ENCODE measurements at places on chromosomes 4 and X.

- peaks cover 27% of the 10 kb centered on the region for H3K36me3 ChIP-seq
- H3K27ac ChIP-seq = peak overlapping the region; percentile 33
- H3K4me3 ChIP-seq = no peak overlapping the region
- peaks cover 42% of the 10 kb centered on the region for H3K4me1 ChIP-seq
- no peak for ATAC-seq
- no peaks in the 10 kb centered on the region for H3K27me3 ChIP-seq
Observed at GRCh38 chrX:19630776-19631707, 115.7 kb upstream of the MAP3K15 start.

DNA sequence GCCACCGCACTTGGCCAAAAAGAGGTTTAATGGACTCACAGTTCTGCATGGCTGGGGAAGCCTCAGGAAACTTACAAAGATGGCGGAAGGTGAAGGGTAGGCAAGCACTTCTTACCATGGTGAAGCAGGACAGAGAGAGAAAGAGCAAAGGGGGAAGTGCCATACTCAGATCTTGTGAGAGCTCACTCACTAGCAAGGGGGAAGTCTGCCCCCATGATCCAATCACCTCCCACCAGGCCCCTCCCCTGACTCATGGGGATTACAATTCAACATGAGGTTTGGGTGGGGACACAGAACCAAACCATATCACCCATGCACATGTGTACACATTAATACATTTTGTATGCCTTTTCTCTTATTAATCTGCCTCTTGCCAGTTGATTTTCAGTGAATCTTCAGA is 77.2 kb upstream of the HSD17B10 start:
- no peak for ATAC-seq
- H3K27me3 ChIP-seq = peaks cover 11% of the 10 kb centered on the region
- no peak overlapping the region for H3K27ac ChIP-seq
- H3K4me1 ChIP-seq = no peaks in the 10 kb centered on the region

DNA sequence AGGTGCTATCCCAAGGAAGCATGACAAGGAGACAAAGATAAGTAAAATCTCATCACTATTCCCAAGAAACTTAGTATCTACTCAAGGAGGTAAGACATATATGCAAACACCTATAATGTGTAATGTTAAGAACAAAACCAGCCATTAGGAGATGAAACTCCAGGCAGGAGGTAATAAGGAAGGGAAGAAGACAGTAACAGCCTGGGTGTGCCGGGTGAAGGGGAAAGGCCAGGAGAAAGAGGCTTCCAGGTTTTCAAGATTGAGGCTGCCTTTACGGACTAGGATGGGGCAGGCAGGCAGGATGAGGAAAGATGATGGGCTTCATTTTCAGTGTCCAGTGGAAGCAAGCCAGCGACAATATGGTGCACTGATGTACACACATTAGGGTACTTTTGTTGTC is 62.5 kb downstream of the LEF1 start:
- H3K36me3 ChIP-seq = no peaks in the 10 kb centered on the region
- ATAC-seq = no peak
- H3K27ac ChIP-seq = no peak overlapping the region
- no peak overlapping the region for H3K4me3 ChIP-seq
- peaks cover 5% of the 10 kb centered on the region for H3K4me1 ChIP-seq
- H3K27me3 ChIP-seq = peaks cover 4% of the 10 kb centered on the region

DNA sequence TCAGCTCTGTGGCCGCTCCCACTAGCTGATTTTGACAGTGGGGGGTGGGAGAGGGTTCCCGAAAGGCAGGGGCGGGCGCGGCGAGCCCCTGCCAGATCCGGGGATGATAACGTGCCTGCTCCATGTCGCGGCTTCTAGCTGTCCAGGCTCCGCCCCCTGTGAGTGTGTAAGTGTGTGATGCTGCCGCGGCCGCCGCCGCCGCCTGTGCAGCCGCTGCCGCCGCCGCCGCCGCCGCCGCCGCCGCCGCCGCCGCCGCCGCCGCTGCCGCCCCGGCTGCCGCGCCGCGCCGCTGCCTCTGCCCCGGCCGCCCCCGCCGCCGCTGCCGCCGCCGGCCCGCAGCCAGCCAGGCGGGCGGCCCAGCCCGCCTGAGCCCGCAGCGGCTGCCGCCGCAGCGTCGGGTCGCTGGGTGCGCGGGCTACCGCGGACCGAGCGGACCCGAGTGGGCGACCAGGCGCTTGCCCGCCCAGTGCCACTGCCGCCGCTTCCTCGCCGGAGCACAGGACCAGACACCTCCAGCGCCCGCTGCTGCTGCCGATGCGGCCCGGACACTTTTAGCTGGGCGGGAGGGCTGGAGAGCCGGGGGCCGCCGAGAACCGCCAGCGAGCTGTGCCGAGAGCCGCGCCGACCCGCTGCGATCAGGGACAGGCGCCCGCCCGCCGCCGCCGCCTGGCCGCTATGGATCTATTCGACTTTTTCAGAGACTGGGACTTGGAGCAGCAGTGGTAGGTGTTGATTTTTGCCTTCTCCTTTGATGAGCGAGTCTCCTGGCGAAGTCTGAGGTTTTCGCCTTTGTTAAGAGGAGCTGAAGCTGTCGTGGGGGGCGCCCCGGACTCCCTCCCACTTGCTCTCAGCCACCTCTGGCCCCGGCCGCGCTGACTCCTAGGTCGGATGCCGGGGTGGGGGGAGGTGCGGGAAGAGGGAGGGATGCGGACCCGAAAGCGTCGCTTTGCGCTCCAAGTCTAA is at the start of gene AFF2:
TSS of gene AFF2 (plus strand) at position 195 of the 963 bp plus-strand sequence. CDS start at position 676, 481 bp downstream.
- H3K4me3 ChIP-seq = peak within 1 kb of the TSS; percentile 78
- peak within 1 kb of the TSS; percentile 53 for H3K27ac ChIP-seq
- H3K27me3 ChIP-seq = no peaks in the 10 kb centered on the region
- no peaks in the 10 kb centered on the region for H3K36me3 ChIP-seq
- peak; percentile 79 for ATAC-seq
- peaks cover 6% of the 10 kb centered on the region for H3K4me1 ChIP-seq

GRCh38 chrX:24862343-24862742 is 153.4 kb downstream of the ARX start:
- H3K27me3 ChIP-seq = no peaks in the 10 kb centered on the region
- peaks cover 7% of the 10 kb centered on the region for H3K36me3 ChIP-seq
- H3K4me3 ChIP-seq = no peak overlapping the region
- H3K4me1 ChIP-seq = no peaks in the 10 kb centered on the region

DNA sequence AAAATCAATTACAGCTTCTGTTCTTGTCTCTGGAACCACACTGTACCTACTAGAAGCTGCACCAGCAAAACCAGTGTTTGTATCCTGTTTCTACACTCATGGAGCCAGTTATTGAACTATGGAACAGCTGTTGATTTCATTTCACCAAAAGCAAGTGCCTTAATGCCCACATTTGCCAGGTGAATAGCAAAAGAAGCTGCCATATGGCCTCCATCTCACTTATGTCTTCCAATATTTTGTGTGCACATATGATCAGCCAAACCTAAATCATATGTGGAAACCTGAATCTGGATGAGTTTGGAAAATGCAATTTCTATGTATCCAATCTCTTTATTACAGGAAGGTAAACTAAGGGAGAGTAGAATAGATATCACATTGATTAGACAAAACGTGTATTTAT is 415.8 kb upstream of the GRID2 start:
- H3K36me3 ChIP-seq = no peaks in the 10 kb centered on the region
- H3K4me3 ChIP-seq = no peak overlapping the region
- no peaks in the 10 kb centered on the region for H3K27me3 ChIP-seq
- no peak overlapping the region for H3K27ac ChIP-seq

DNA sequence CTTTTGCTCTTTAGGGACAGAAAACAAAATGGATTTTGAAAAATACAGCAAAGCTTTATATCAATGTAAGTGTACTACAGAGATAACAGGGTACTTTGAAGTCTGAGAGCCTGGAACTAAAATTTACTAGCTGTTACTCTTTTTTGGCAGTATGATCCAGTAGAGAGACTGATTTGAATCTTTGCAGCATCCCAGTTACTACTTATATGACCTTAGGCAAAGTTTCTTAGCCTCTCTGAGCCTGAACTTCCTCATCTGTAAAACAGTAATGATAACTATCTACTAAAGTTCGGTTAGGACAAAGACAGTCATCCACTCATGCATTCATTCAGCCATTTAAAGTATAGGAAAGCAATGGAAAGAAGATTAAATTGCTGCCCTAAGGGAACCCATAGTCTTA is 10.1 kb downstream of the BRWD3 start:
- no peaks in the 10 kb centered on the region for H3K36me3 ChIP-seq
- H3K4me3 ChIP-seq = no peak overlapping the region
- H3K4me1 ChIP-seq = peaks cover 6% of the 10 kb centered on the region
- no peaks in the 10 kb centered on the region for H3K27me3 ChIP-seq

GRCh38 chr4:108337923-108338322 is 169.2 kb upstream of the LEF1 start:
- no peaks in the 10 kb centered on the region for H3K36me3 ChIP-seq
- H3K4me1 ChIP-seq = no peaks in the 10 kb centered on the region
- H3K4me3 ChIP-seq = no peak overlapping the region
- no peak overlapping the region for H3K27ac ChIP-seq

DNA sequence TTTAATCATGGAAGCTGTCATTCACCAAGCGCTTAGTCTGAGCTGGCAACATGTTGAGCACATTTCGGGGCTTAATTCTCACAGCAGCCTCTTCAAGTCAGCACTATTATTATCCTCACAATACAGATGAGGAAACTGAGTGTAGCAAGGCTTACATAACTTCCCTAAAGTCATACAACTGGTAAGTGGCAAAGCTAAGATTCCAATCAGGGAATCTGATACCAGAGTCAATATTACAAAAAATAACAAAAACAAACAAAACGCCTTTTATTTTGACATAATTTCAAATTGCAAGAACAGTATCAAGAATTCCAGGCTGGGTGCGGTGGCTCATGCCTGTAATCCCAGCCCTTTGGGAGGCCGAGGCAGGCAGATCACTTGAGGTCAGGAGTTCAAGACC is 120.4 kb upstream of the DUSP21 start:
- no peak overlapping the region for H3K27ac ChIP-seq
- no peaks in the 10 kb centered on the region for H3K27me3 ChIP-seq
- no peak overlapping the region for H3K4me3 ChIP-seq
- no peaks in the 10 kb centered on the region for H3K36me3 ChIP-seq

DNA sequence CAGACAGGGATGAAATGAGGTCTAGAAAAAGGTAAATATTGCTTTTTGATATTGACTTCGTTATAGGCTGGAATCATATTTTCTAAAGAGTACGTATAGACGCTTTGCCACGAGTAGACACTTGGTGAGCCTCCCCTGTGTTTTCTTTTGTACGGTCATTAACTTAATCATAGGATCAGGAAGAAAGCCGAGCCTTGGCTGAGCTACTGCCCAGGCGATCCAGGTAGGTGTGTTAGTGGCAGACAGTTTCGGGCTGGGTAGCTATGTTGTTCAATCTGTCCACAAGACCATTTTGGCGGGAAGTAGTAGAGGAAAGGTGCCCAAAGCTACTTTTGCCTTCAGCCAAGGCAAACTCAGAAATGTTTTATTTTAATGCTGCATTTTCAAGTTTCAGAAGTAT is 8.8 kb downstream of the PRDM8 start:
- no peak overlapping the region for H3K4me3 ChIP-seq
- peaks cover 8% of the 10 kb centered on the region for H3K4me1 ChIP-seq
- no peak for ATAC-seq
- no peaks in the 10 kb centered on the region for H3K36me3 ChIP-seq
- H3K27me3 ChIP-seq = peaks cover 7% of the 10 kb centered on the region

GRCh38 chr4:10082047-10082446 is 34.6 kb downstream of the WDR1 start:
- no peaks in the 10 kb centered on the region for H3K27me3 ChIP-seq
- peaks cover 83% of the 10 kb centered on the region for H3K36me3 ChIP-seq
- ATAC-seq = no peak
- H3K4me3 ChIP-seq = no peak overlapping the region
- H3K27ac ChIP-seq = no peak overlapping the region

DNA sequence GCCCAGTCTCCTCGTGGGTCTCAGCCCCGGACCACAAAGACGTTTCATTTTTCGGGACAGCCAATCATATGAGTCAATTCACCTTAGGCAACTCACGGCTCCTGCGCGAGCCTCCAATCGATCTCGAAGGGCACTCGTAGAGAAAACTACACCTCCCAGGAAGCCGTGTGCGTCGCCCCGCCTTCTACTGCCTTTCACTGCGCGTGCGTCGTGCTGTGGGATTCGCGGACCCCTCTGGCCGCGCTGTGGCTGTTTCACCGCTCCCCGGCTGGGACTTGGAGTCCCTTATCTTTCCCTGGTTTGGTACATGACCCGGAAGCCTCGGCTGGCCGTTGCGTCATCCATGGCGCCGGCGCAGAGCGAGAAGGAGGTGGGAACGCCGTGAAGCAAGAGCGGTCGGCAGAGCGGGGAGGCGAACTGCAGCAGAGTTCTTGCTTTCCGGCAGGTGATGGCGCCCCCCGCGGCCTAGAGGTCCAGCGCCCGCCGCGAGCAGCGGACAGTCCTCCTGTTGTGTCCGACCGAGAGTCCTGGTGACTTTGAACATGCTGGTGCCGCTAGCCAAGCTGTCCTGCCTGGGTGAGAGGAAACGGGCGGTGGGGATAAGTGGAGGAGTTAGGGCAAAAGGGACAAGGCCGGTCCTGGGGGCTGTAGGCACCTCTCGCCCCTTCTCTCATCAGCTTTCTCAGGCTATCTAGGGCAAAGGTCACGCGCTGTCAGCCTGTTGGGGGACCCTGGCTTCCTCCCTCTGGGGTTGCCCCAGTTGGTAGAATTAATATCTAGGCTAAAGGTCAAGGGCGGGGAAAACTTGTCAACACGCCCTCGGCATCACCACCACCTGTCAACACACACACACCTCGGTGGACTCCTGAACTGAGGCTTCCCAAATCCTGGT is at the start of gene ETFDH:
TSS of gene ETFDH (plus strand) at position 382 of the 892 bp plus-strand sequence. CDS start at position 543, 161 bp downstream.
- H3K4me3 ChIP-seq = peak within 1 kb of the TSS; percentile 89
- peak within 1 kb of the TSS; percentile 90 for H3K27ac ChIP-seq
- no peaks in the 10 kb centered on the region for H3K36me3 ChIP-seq
- peak; percentile 95 for ATAC-seq
- no peaks in the 10 kb centered on the region for H3K27me3 ChIP-seq

DNA sequence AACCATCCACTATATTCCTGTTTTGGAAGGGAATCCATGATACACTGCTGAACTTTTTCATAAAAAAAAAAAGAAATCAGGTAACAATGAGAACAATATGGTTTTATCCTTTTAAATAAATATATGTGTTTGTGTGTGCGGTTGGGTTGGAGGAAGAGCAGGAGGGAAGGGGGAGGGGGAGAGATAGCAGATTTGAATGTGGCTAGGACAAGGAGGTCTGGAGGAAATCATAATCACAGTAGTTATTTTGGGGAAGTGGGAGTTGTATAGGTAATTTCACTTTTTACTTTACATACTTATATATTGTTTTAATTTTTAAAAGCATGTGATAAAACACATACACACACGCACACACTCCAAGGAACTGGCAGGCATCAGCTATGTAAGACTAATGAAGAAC is 134.5 kb upstream of the MBNL3 start:
- no peak overlapping the region for H3K27ac ChIP-seq
- H3K4me3 ChIP-seq = no peak overlapping the region
- no peaks in the 10 kb centered on the region for H3K36me3 ChIP-seq
- no peak for ATAC-seq
- no peaks in the 10 kb centered on the region for H3K27me3 ChIP-seq
- H3K4me1 ChIP-seq = peaks cover 9% of the 10 kb centered on the region

DNA sequence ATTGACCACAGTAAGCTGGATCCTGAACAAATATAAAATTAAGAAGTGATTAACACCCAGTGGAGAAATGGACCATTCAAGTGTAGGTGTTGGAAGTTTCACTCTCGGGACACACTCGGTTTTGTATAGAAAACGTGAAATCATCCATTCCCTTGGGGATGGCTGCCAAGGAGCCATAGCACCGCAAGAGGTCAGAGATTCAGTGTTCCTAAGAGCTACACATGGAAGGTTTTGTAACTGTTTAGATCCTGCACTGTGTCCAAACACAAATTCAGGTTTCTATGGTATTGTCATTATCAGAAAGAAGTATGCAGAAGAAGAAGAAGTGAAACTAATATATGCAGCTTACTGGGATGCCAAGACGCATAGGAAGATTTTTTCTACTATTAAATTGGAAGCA is 281.0 kb downstream of the LDB2 start:
- H3K36me3 ChIP-seq = no peaks in the 10 kb centered on the region
- no peaks in the 10 kb centered on the region for H3K4me1 ChIP-seq
- no peak overlapping the region for H3K4me3 ChIP-seq
- ATAC-seq = no peak
- H3K27ac ChIP-seq = no peak overlapping the region
- H3K27me3 ChIP-seq = no peaks in the 10 kb centered on the region
